ENCODE measurements at places on chromosomes 1 and 21.

DNA sequence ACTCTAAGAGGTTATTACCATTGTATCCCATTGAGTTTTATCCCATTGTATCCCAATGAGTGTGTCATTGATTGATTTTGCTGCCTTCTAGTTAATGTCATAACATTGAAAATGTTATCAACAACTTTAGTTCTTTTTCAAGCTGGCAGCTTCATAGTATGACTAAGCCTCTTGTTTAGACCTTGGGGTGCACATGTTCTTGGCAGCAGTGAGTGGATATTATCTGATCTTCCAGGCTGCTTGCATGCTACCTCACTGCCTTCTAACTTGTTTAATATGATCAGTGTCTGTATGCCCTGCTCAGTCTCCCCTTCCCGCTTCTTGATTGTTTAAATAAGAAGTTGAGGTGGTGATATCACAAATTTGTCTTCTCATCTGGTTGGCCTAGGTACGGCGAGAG lies 24.6 kb downstream of the NTPCR start:
- DNase-seq = no peak

DNA sequence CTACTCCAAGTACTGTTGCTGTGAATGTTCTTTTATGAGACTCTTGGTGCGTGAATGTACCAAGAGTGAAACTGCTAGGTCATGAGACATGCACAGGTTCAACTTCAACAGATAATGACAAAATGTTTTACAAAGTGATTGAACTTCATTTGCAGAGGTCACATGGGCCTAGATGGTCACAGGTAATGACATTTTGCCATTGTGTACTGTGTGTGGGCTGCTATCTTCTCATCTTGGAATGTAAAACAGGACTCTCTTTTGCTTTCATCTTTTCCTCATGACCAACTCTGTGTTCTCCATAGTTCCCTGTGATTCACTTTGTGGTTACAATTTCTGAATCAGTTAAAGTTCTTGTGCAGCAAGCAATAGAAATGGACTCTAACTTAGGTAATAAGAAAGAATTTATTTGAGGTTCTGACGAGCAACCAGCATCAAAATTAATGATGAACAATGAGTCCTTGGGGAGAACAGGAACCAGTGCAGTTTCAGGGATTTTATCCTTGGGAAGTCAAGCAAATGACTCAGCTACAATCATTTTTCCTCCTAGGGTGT lies 16.2 kb upstream of the TSNAX start:
- DNase-seq = no peak

DNA sequence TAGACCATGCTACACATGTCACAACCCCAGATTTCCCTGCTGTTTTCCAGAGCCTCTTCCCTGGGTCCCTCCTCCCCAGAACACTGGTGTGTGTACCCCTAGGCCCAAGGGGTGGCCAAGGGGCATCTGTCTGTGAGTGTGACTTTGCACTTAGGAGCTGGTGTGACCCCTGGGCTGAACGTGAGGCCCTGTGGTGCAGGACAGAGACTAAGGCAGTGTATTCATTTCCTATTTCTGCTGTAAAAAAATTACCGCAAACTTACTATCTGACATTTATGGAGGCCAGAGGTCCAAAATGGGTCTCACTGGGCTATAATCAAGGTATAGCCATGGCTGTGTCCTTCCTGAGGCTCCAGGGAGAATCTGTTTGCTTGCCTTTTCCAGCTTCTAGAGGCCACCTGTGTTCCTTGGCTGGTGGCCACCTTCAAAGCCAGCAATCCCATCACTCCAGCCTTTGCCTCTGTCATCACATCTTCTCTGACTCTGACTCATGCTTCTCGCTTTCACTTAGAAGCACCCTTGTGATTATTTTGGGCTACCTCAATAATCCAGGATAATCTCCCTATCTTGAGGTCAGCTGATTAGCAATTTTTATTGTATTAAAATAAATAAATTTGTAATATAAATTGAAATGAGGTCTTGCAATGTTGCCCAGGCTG lies 24.0 kb upstream of the ELOA start:
- no peak for DNase-seq

DNA sequence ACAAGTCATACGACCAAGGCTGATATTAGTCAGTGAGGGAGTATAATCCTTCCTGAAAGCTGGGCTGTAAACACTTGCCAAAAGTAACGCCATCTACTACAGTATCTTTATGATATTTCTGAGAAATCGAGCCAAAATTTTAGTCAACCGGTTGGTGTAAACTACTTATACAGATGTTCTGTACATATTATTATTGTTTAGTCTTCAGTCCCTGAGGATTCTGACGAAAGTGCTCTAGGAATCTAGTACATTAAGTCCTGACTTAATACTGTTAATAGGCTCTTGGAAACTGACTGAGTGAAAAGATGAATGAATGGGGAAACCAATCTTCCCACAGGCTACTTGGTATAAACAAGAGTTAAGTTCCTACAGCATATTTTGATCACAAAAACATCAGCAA lies 274.3 kb downstream of the USP25 start:
- no peak for DNase-seq

DNA sequence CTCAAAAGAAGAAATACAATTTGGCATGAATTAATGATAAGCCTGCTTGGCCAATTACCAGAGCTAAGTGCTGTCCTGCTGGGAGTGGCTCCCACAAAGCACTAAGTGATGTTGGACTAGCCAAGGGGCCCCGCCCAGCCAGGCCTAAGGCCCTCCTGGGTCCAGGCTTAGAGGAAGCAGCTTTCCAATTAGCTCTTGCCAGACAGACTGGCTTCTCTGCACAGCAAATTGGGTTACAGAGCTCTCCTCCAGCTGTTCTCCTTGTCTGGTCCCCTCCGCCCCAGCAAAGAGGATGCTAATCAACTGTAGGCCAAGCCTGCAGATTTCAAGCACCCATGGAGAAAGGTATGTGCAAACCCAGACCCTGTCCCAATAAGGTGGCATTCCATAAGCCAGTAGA lies 151.9 kb downstream of the DMRTA2 start:
- no peak for DNase-seq

- peak; percentile 72 for DNase-seq
Measured at GRCh38 chr1:160830321-160831153, 32.1 kb downstream of the CD244 start.

- DNase-seq = no peak
Measured at GRCh38 chr1:230537456-230537855, 104.8 kb upstream of the COG2 start.

DNA sequence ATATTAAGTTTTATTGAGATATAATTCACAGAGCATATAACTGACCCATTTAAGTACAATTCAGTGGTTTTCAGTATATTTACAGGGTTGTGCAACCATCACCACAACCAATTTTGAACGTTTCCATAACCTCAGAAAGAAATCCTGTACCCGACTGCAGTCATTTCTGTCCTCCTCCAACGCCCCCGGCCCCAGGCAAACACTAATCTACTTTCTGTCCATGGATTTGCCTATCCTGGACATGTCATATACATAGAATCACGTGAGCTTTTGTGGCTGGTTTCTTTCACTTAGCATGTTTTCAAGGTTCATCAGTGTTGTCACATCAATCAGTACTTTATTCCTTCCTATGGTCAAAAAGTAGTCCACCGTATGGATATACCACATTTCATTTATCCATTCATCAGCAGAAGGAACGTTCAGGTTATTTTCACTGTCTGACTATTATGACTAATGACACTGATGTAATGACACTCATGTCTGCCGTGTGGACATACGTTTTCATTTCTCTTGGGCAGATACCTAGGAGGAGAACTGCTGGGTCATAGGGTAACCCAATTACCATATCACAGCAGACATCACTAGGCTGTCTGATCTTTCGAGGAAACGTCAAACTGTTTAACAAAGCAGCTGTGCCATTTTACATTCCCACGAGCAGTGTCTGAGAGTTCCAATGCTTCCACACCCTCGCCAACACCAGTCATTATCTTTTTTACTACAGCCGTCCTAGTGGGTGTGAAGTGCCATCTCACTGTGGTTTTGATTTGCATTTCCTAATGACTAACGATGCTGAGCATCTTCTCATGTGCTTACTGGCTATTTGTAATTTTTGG lies 30.8 kb downstream of the MRPL37 start:
- DNase-seq = no peak

DNA sequence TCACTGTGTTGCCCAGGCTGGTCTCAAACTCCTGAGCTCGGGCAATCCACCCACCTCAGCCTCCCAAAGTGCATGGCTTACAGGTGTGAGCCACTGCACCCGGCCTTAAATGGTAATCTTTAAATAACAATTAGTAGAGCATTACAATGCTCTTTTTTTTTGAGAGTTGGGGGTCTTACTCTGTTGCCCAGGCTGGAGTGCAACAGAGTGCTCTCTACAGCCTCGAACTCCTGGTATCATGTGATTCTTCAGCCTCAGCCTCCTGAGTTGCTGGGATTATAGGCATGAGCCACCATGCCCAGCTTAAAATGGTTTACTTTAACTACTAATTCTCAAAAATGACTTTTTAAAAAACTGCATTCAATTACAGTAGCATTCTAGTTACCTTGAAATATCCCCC lies 52.2 kb downstream of the PIK3R3 start:
- no peak for DNase-seq

DNA sequence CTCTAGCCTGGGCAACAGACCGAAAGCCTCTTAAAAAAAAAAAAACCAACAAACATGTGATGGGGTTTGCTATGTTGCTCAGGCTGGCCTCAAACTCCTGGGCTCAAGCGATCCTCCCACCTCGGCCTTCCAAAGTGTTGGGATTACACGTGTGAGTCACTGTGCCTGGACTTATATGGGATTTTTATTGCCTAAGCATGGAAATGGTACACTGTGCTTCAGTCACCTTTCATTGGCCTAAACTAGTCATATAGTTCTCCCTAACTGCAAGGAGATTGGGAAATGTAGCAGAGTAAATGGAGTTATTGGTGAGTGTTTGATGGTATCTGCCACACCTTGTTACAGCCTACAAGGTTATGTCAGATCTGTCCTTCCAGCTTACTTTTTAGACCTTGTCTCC lies 17.2 kb upstream of the MEF2D start:
- DNase-seq = no peak

- DNase-seq = no peak
Measured at GRCh38 chr1:73517603-73518191, 680.3 kb downstream of the LRRIQ3 start.

- no peak for DNase-seq
Measured at GRCh38 chr1:21586846-21587601, 77.8 kb downstream of the ALPL start.

GRCh38 chr1:18292531-18292930 lies 184.9 kb downstream of the IGSF21 start:
- DNase-seq = no peak

- DNase-seq = no peak
Measured at GRCh38 chr21:45344576-45344975, 56.9 kb upstream of the POFUT2 start.

DNA sequence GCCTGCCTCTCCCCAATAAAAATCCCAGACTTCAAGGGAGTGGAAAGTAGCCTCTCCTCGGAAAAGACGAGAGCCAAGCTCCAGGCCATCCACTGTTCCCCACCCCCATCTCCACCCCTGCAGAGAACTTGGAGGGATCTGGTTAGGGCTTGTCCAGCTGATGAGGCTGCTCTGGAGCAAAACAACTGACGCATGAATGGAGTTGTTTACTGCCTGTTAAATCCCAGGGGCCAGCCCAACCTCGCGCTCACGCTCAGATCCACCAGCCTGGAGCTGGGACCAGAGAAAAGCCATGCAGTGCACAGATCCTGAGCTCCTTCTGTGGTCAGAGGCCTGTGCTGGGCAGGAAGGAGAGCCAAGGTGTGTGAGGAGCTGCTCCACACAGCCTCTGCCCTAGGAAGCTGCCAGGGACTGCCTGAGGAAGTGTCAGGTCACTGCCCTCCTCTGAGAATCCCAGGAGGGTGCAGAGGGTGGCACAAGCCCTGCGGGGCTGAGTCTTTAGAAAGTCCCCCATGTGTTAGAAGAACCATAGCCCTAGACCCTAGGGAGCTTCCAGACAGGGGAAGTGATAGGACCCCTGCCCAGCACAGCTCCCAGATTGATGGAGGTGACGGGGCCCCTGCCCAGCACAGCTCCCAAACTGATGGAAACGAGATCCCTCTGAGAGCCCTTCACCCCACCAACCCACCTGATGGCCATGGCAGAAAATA lies 109.0 kb upstream of the IPO9 start:
- DNase-seq = no peak

DNA sequence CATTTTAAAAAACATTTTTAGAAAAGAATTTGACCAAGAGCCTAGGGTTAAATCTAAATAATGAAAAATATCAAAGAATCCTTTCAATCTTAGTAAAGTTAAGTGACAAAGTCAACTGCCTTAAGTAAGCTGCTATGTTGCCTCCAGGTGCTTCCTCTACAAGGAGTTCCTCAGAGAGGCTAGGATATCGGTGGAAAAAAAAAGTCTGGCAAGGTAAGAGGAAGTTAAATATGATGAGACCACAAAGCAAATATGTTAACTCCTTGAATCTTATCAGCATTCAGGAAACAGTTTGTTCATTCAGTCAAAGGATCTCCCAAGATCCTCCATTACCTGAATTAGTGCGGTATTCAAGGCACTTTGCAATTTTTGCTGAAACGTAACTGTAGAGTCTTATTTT lies 563.5 kb downstream of the PTPRC start:
- no peak for DNase-seq

DNA sequence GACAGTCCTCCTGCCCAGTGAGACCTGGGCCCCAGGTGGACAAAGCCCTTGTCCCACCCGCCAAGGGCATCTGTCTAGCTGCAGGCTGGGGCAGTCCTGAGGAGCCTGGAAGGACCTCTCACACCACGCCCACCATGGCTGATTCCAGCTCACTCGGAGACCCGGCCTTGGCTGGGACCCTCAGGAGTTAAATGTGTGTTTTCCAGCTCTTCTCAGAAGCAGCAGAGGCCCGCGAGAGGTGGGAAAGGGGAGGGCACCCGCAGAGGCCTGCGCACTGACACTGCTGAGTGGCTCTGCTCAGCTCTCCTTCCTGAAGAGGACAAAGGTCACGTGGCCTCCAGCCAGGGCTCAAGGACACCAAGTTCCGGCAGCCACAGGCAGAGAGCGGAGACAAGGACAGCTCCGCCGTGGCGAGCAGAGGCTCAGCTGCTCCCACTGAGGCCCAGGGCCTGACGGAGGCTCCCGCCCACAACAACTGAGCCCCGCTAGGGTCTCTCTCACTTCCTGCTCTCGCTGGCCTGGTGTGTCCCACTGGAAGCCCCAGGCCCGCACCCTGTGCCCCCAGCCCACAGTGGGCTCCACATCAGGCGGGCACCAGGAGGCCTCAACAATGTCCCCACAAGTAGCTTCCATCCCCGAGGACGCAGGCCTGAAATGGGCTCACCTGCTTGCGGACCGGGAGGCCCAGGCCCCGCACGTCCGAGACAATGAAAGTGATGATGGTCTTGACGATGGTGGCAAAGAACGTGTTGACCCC lies 16.9 kb downstream of the SLC19A1 start:
- DNase-seq = no peak

GRCh38 chr1:22078133-22078532 lies 25.6 kb downstream of the CDC42 start:
- no peak for DNase-seq

DNA sequence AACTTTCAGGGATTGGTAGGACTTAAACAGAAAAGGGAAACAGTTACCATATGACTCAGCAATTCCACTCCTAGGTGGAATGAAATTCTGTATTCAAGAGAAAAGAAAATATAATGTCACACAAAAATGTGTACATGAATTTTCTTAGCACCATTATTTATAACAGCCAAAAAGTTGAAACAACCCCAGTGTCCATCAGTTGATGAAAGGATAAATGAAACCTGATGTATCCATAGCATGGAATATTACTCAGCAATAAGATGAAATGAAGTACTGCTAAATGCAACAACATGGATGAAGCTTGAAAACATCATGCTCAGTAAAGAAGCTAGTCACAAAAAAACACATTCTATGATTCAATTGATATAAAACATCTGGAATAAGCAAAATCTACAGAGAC lies 15.5 kb downstream of the EEIG2 start:
- DNase-seq = no peak

- no peak for DNase-seq
Measured at GRCh38 chr1:18957136-18957521, 653 bp upstream of the IFFO2 start.
